ENCODE measurements at places on chromosomes 7 and 10.

DNA sequence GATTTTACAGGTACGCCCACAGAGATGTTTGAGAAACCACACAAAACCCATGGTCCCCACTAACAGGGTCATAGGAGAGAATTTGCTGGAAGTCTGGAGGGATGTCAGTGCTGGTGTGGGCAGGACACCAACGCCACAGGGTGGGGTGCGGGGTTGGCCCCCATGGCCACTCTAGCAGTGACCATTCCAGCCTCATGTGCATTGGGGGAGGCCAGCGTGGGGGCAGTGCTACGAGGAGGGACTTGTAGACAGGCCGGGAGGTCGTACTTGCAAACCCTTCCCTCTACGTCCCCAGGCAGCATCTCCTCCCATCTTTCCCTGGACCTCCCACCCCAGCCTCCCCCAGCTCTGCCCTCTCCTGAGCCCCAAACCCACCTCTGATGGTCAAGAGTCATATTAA, 34.0 kb downstream of the FOXL3 start:
- no peak for DNase-seq

DNA sequence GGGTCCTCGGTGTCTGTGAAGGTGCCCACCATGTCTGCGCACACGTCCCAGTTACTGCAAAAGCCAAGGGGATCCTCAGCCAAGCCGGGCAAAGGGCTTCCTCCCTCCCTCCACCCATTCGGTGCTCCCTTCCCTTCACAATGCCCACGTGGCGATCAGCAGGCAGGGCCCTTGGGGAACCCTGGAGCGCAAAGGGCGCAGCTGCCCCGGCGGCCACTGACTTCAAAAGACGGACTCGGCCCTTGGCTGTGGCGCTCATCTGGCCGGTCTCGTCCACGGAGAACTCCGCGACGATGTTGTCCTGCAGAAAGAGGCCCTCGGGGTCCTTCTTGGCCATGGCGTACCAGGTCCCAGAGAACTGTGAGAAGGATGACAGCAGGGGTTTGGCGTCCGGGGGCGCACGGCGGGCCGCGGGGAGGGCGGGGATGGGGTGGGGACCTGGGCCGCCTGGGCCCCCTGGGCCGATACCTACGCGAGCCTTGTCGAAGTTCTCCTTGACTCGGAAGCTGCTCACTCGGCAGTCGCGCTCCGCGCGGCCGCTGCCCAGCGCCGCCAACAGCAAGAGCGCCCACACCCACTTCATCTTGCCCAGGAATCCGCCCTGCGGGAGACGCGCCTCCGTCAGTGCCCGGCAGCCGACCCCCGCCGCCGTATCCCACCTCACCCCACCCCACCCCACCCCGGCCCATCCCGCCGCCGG, 439 bp downstream of the RBP4 start:
- DNase-seq: no peak

DNA sequence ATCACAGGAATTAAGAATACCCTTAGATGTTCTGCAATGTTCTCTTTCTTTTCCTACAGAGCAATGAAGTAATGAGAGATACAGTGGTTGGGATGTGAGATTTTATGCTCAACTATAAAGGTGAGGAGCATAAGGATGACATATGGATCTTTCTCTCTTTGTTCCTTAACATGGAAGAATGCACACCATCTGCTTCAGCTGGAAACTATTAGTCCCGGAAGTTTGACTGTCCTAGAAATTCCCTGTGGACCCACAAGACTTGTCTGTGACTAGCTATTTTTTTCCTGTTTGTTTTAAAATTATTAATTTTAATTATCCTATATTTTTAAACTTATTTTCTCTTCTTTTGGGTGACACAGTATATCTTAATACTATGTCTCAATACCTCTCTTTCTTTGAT, 80.2 kb downstream of the DKK1 start:
- DNase-seq: no peak

- no peak for DNase-seq
Observed at GRCh38 chr7:114842551-114843065, 79.3 kb upstream of the MDFIC start.

All from MV-4-11 (cell line).